ENCODE measurements at places on chromosomes 7 and 10. TPM values are rescaled to one million over a fixed set of nuclear protein-coding genes. Genes with fewer than 3 reads are reported as not detected.

Gene CYP2W1
- total RNA-seq = 5.6 TPM

Gene LRIT1
- not detected for total RNA-seq

Gene LRRN3
- total RNA-seq = 9.4 TPM

Gene TACR2
- not detected for total RNA-seq

Gene GIMAP4
- not detected for total RNA-seq

Gene DNAH11
- total RNA-seq = 0.80 TPM

All from mesothelial cell of epicardium (in vitro differentiated cells).